A549 treated with RU486 at 1 μM for 4 hours (cell line): ENCODE measurements at places on chromosomes 7 and 10. TPM values are rescaled to one million over a fixed set of nuclear protein-coding genes. Genes with fewer than 3 reads are reported as not detected.

Gene AGR2
- 94.2 to 178 TPM (median 155 TPM) in 5 replicates for total RNA-seq

Gene ITGB8
- 0.82 to 1.2 TPM (median 0.95 TPM) in 5 replicates for total RNA-seq

Gene ABCC2
- total RNA-seq: 147 to 182 TPM (median 154 TPM) in 5 replicates

Gene CHRM2
- total RNA-seq: not detected in 5 replicates

Gene CTTNBP2
- 0.12 to 0.32 TPM (median 0.15 TPM) in 5 replicates for total RNA-seq

Gene TEX36
- total RNA-seq: not detected in 5 replicates

Gene EVX1
- total RNA-seq: 0.07 to 0.32 TPM (median 0.23 TPM) in 3 of 5 replicates, not detected in the others
